ENCODE measurements at places on chromosomes 2 and 18.

- no peak for DNase-seq
Measured at GRCh38 chr2:68103030-68103708, 40.4 kb upstream of the C1D start.

DNA sequence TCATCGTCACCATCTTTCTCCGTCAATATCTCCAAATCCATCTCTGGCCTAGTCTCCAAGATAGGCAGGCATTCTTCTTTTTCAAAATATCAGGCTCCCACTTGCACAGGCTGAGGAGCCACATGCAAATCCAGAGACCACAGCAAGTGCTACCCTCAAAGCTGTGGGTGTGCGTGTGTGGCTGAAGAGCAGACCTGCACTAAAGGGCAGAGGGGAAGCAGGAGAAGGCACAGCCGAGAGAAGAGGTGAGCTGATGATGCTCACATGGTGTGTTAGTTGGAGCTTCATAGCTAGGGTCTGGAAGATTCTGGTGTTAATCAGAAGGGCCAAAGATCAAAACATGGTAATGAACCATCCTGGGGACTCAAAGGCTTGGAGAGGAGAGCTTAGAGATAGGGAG is 3.8 kb downstream of the SPEG start:
- no peak for DNase-seq

- no peak for DNase-seq
Measured at GRCh38 chr2:10554961-10555809, 107.1 kb upstream of the ODC1 start.

DNA sequence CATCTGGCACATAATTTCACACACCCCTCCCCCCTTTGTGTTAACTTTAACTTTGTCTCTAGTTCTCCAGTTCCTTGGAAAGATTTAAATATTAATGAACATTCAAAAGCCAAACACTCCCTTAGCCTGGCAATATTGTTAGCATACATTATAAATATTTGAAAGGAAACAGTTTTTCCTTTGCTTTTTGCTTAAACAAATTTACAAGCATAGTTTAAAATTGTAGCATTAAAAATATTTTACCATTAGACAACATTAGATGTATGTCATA is 113.1 kb upstream of the SLC38A11 start:
- no peak for DNase-seq

DNA sequence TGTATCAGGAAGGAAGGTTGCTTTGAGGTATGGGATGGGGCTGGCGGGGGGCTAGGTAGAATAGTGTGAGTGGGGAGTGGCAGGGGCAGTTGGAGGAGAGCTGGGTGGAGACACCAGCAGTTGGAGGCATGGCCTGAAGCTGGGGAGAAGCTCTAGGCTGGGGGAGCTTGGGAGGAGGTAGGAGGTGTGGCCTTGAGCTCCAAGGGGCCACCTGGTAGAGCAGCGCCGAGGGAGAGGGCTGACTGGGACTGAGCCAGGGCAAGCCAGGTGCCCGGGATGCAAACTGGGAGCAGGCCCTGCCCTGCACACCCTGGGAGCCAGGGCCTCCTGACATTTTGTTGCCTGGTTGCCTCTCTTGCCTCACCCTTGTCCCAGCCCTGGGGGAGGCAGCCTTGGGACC is 33.1 kb upstream of the PDIA6 start:
- DNase-seq, result no peak

- DNase-seq, result no peak
Measured at GRCh38 chr2:118430510-118431164, 342.4 kb downstream of the INSIG2 start.

DNA sequence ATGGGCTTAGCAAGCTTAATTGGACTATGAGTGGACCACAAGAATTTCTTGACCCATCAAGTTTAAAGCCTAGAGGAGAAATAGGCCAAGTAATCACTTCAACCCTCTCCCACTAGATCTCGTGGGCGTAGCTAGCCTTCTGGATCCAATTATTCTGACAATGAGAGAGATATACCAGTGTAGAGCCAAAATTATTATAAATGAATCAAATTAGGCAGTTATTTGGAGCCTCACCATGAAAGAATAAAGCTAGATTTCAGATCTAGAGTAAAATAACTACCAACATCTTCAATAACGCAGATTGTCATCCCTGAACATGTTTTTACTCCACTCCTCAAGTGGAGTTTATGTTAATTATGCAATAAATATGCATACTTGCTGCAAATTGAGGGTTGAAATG is 143.9 kb upstream of the CDH20 start:
- no peak for DNase-seq

- DNase-seq, result peak; percentile 34
Measured at GRCh38 chr2:130963196-130963848, 126.6 kb downstream of the ARHGEF4 start.

DNA sequence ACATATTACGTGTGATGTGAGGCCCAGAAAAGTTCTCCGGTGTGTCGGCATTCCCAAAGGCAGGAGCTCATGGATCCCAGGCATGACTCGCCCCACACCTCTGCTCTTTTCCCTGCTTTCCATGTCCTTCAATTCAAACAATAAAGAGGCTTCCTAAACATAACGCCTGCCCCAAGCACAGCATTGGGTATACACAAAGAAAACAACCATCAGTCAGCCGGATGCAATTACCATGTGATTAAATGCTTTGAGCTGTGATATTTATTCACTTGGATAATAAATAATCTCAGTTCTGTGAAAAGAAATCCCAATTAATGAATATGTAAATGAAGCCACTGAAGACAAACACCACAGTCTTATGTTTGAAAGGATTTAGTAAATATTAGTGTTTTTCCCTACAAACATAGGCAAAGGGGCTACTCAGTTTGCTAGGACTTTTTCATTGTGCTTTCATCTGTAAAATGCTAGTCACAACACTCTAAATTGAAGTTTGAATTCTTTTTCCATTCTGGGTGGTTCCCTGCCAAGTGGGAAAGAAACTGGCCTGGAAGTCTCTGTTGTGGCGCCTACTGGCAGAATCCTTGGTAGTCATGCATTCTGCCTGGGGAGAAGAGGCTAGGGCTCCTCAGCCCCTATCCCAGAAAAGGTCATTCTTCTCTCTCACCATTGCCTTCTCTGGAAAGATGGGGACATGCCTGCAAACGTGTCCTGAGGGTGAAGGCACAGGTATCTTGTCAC is 144.7 kb downstream of the COL6A3 start:
- DNase-seq, result no peak

DNA sequence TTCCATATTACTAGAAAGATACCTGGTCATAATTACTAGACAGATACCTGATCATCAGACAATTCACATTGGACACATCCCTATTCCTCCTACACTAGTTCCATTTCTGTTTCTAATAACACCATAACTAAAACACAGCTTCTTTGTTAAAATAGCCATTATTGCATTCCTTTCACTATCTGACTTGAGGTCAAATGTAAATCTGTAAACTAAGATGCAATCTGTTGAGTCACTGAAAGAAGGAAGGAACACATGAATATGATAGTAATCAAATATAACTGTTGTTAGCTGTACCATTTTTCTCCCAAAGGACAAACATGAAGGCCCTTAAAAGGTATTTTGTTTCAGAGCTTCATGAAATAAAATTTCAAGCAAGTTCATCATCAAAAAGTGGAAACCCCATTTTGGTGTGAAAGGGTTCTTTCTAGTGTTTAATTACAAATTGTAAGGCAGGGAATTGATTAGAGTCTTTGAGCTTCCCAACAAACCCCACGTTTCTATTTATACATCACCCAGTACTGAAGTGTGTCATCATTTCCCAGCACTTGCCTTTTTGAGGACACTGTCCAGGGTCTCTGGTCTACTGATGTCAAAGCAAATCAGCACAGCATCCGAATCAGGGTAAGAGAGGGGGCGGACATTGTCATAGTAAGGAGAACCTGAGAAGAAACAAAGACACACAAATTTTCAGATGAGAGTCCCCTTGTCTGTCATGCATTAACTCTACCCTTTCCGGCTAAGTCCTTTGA is 13.0 kb downstream of the RND3 start:
- DNase-seq, result no peak

GRCh38 chr2:134089454-134089853 is 164.4 kb upstream of the MGAT5 start:
- no peak for DNase-seq

DNA sequence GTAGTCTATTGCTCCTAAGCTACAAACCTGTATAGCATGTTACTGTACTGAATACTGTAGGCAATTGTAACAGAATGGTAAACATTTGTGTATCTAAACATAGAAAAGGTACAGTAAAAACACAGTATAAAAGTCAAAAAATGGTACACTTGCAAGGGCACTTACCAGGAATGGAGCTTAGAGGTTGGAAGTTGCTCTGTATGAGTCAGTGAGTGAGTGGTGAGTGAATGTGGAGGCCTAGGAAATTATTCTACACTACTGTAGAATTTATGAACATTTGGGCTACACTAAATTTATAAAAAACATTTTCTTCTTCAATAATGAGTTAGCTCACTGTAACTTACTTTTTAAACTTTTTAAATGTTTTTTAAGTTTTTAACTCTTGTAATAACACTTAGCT is 19.0 kb downstream of the NABP1 start:
- no peak for DNase-seq

GRCh38 chr2:189362283-189362682 is 79.0 kb upstream of the WDR75 start:
- DNase-seq, result no peak

- no peak for DNase-seq
Measured at GRCh38 chr2:136929531-136929930, 164.2 kb downstream of the THSD7B start.

DNA sequence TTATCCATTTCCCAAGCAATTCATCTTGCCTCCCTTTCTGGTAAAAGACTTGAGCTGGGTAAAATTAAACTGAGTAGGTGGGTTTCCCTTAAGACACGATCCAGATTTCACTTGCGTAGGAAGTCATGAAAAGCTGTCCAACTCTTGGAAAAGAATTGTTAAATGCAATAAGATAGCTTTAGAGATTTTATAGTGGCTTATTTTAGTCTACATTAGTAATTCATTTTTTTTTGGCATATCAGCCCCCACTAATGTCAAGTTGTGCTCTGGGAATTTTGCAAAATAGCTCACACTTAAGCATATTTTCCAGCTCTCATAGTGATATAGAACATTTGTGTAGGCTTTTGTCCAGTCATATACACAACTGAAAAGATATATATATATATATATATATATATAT is 344.7 kb upstream of the FIGN start:
- no peak for DNase-seq
